ENCODE measurements at places on chromosomes 2 and 18.

- DNase-seq: peak; percentile 7
Measured at GRCh38 chr2:202378001-202378400, 1.9 kb downstream of the BMPR2 start.

DNA sequence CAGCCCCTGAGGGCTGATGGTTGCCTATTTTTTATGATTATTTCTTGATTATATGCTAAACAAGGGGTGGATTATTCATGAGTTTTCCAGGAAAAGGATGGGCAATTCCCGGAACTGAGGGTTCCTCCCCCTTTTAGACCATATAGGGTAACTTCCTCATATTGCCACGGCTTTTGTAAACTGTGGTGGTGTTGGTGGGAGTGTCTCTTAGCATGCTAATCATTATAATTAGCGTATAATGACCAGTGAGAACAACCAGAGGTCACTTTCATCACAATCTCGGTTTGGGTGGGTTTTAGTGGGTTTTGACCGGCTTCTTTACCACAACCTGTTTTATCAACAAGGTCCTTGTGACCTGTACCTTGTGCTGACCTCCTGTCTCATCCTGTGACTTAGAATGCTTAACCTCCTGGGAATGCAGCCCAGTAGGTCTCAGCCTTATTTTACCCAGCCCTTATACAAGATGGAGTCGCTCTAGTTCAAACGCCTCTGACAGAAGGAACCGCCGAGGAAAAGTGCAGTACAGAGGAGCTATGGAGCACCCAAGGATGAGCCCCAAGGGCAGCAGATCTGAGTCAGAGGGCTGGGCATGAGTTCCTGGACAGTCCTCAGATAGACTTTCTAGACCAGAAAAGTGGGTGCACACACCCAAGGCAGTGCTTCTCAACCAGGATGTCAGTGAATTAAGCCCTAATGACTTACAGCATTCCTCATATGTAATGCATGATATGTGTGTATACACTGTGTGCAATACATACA lies 37.1 kb upstream of the ASAP2 start:
- peak; percentile 74 for DNase-seq

GRCh38 chr2:241088376-241088775 lies 13.7 kb downstream of the MTERF4 start:
- DNase-seq: no peak

GRCh38 chr2:3162442-3163077 lies 215.1 kb downstream of the EIPR1 start:
- DNase-seq: no peak

- DNase-seq: no peak
Measured at GRCh38 chr2:4588606-4589005, 885.2 kb downstream of the DCDC2C start.

- peak; percentile 36 for DNase-seq
Measured at GRCh38 chr2:197345846-197346370, 35.3 kb upstream of the ANKRD44 start.

- no peak for DNase-seq
Measured at GRCh38 chr18:3304832-3305231, 42.9 kb downstream of the MYL12B start.

DNA sequence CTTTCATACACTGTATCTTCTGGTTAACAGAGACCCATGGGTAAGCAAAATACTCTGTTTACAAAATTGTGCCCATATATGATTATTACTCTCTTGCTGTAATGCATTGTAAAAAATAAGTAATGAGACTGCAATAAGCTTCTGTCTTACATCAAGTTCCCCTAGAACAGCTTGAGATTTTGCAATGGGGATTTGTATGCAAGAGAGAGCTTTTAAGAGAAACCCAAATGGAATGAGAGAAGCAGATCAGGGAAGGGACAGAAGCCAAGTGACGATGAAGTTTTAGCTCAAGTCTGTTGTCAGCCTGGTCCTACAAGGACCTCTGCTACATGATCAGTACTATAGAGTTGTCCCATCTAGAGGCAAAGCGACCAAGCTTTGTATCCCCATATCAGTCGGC lies 218.1 kb upstream of the VWC2L start:
- DNase-seq: no peak

DNA sequence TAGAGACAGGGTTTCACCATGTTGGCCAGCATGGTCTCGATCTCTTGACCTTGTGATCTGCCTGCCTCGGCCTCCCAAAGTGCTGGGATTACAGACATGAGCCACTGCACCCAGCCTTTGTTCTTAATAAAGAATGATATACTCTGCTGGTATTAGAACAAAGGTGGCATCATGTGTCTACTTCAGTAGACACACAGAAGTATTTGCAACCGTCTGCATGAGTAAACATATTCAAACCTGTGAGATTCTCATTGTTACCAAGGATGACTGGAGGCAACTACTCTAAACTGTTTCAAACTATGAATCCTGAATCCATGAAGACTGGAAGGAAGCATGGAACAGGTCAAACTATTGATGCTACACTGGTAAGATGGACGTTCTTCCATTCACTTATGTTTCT lies 32.1 kb downstream of the MBD2 start:
- DNase-seq: peak; percentile 64

DNA sequence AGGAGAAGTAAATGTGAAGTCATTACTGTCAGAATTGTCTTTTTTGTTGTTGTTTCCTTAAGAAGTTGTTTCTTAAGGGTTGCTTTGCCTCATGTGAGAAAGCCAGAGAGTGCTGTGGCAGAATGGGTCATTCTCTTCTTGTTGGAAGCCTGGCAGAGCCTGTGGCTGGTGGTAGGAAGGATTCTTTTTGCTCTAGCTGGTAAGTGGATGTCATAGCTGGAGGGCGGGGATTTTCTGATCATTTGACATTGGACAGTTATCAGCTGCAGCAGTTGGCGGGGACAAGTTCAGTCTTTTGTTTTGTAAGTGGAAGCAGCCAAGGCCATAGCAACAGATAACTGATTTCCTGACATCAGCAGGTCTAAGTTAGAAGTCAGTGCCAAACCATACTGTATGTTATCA lies 5.5 kb upstream of the RMDN2 start:
- DNase-seq: no peak

DNA sequence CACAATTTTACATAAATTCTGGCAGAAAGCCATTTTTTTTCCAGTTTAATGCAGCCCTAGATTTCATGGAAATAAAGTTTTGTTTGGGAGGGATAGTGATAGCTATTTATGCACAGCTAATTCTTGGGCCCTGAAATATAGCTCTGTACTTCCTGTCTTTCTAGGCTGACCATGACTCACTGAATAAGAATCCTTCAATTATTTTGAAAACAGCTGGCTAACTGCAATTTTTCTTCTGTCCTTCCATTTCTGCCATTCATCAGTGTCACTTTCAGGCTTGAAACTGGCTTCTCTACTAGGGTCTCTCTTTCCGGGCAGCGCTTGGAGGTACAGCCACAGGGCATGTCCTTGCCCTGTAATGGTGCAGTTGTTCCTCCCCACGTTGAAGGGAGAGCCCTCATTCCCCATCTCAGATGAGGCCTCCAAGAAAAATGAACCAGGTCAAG lies 97.1 kb upstream of the TMEM178A start:
- peak; percentile 61 for DNase-seq

DNA sequence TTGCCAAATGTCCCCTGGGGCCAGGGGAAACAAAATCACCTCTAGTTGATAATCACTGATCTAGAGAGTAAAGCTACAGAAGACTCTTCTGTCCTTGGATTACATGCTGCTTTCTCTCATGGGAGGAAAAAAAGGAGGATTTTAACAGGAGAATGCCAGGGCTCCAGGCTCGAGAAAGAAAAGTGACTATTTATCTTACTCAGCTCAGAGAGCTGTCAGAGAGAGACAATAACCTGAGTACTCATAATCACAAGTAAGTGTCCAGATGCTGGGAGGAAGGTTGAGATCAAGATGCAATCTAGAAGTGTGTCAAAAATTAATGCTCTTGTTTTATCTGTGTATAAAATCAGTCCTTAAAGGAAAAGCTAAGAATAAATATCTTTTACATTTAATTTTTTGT lies 133.3 kb downstream of the PTRHD1 start:
- DNase-seq: no peak

DNA sequence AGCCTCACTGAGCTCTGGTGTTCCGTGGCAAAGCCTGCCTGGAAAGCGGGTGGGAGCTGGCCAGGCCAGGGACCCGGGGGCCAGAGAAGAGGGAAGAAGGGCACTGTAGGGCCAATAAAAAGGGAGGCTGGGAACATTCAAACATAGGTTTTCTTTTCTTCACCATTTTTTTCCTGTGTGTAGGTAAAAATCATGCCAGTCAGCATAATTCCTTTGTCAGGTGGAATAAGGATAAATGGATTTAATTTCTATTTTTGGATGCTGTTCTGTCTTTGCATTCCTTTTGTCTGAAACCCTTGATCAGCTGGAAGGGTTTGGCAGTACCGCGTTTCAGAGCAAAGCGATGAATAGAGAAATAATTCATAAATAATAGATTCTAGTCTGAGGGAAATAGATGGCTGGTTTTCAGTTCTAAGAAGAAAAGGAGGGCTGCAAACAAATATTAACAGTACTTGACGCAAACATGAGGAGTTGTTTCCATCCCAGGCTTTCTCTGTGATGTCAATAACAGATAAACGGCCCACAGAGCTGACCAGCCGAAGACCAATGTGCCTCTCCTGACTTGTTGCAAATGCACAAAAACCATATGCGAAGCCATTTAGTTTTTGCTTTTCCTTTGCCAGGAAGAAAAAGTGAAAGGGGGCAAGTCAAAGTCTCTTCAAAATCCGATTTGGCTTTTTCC lies 384.4 kb downstream of the TSN start:
- DNase-seq: no peak

DNA sequence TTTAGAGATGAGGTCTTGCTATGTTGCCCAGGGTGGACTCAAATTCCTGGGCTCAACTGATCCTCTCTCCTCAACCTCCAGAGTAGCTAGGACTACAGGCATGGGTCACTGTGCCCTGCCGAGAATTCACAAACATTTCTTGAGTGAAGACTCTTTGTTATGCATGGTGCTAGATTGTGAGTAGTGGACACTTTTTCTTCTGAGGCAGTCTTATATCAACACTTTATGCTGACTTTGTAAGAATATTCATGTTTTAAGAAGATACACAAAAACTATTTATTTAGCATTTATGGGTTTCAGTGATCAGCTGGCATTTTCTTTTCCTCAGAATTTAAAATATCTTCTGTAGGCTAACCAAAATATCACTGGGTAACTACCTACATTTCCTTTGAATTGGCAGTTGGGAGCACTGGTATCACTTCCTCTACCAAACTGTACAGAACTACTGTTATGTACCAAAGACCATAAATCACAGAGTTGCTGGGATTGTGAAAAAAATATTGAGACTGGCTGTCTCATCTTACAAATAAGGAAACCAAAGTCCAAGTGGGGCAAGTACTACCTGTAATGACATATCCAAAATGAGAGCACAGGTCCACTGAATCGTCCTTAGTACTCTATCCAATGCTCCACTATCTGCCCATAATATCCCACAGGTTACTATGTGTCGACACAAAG lies 34.0 kb downstream of the DOCK10 start:
- no peak for DNase-seq

GRCh38 chr2:25234738-25235137 lies 66.4 kb upstream of the POMC start:
- DNase-seq: no peak

GRCh38 chr2:207748993-207749392 lies 20.7 kb downstream of the FZD5 start:
- DNase-seq: no peak

DNA sequence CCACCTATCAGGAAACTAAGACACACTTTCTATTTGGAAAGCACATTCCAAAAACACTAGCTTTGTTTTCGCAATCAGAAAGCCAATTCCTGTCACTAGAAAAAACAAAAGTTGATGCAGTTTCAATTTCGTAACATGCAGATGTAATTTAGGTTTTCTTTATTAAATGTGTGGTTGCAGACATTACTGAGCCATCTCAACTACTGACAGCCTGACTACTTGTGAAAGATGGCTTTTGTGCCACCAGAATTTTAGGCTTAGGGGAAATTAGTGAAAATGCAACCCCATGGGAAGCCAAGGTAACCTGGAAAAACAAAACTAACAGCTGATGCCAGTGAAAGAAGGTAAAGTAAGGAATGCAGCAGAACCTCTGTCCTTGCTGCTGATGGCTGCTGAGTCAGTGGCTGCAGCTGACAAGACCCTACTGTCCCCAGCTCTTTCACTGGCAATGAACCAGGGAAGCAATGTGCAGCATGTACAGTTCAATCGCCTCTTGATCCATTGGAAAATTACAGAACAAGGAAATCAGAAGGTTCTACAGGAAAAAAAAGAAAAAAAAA lies 34.9 kb downstream of the FEZ2 start:
- DNase-seq: peak; percentile 53

DNA sequence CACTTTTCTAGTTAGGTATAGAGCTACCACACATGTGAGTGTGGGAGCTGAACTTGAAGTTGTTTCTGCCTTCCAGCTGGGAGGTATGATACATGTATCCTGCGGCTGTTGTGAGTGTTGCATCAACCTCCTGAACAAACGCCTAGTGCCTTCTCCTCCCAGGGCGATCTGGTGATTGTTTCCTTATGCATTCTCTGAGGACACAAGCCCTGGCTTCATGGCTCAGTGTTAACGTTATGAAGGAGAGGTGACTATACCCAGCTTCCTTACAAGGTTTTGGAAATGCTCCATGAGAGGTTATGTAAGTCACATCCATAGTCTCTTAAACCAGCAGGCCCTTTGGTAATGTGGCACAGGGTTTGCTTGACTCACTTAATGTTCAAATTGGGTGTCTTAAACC lies 64.9 kb downstream of the SPRED2 start:
- DNase-seq: peak; percentile 99

DNA sequence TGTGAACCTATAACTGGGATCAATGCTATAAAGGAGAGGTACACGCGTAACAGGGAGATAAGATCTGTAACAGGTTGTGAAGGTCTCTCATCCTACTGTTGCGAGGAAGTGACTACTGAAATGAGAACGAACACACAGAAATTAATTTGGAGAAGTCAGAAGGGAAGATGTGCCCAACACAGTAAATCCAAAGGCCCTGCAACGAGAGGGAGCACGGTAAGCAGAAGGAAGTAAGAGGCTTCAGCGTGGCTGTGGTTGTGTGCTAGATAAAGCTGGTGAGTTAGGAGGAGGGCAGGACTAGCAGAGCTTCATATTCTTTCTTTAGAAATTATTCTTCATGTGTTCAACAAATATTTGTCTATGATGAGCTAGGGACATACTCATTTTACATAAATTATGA lies 2.5 kb upstream of the ATG16L1 start:
- no peak for DNase-seq

GRCh38 chr2:126513033-126513432 lies 142.9 kb upstream of the GYPC start:
- DNase-seq: peak; percentile 32

- DNase-seq: peak; percentile 58
Measured at GRCh38 chr2:109516445-109517117, 97.2 kb downstream of the SEPTIN10 start.

GRCh38 chr2:98293030-98293429 lies 53.2 kb upstream of the CNGA3 start:
- no peak for DNase-seq

- DNase-seq: no peak
Measured at GRCh38 chr2:32562906-32563305, 64.9 kb upstream of the TTC27 start.

GRCh38 chr18:45232061-45232460 lies 383.2 kb upstream of the SLC14A2 start:
- no peak for DNase-seq

All from epithelial cell of esophagus (primary cell).